ENCODE measurements at places on chromosomes 16 and 17.

- peak; percentile 45 for DNase-seq
Measured at GRCh38 chr17:59845595-59846393, 46.9 kb downstream of the TUBD1 start.

- DNase-seq, result no peak
Measured at GRCh38 chr17:56142325-56142724, 10.9 kb upstream of the ANKFN1 start.

GRCh38 chr17:70089513-70090148 lies 14.6 kb downstream of the KCNJ16 start:
- DNase-seq, result no peak

- DNase-seq, result peak; percentile 79
Measured at GRCh38 chr16:21239646-21240045, 6.1 kb downstream of the ANKS4B start.

- no peak for DNase-seq
Measured at GRCh38 chr17:19517699-19518098, 16.0 kb upstream of the SLC47A1 start.
